Stimulated activated CD4-positive, alpha-beta T cell treated with anti-CD3 and anti-CD28 coated beads, Interleukin-1b, Interleukin-23, amount 100 ng/mL, for 1 hour (primary cell): ENCODE measurements at places on chromosomes 5 and 9.

- DNase-seq: no peak
Observed at GRCh38 chr9:108103046-108103693, 613.6 kb upstream of the KLF4 start.

DNA sequence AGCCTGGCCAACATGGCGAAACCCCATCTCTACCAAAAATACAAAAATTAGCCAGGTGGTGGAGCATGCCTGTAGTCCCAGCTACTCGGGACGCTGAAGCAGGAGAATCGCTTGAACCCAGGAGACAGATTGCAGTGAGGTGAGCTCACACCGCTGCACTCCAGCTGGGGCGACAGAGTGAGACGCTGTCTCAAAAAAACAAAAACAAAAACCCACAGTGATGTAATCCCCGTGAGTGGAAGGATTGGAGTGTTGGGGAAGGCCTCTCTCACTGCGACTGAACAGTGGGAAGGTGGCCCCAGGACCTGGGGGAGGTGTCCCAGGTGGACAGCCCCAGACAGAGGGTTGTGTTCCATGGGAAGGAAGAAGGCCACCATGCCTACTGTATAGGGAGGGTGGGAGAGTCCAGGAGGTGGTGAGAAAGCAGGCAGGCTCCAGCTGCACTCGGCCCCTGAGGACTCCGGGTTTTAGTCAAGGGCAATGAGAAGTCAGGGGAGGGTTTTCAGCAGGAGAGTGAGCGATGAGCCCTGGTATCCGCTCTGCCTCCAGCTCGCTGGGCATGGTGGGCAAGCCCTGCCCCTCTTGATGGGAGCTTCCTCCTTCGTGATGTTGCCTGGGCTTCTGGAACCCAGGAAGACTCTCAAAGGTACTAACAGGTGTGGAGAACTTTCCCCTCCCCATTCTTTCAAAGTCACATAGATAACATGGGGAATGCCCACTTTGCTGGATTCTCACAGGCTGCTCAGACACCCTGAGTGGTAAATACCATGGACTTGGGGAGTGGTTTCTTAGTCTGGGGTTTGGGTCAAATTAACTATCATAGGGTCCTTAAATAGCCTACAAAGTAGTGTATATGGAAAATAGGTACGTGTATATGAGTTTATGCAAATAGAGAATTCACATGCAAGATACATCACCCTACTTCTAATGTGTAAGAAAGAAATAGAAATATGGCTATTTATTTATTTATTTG lies 74.7 kb downstream of the PPARGC1B start:
- no peak for DNase-seq

DNA sequence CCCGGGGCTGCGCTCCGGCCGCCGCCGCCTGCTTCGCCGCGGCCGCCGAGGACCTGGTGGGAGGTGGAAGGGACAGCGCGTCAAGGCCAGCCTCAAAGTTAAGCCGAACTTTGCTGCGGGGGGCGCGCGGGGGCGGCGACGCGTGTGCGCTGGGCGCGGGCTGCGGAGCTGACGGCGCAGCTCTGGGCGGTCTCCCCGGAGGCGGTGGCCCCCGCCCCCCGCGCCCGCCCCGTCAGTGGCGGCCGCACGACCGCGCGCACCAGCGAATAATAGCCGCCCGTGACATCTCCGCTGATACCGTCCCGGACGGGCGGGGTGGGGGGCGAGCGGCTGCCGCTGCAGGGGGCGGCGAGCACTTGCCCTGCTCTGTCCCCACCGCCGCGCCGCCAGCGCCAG lies 579 bp upstream of the FAM78A start:
- no peak for DNase-seq

DNA sequence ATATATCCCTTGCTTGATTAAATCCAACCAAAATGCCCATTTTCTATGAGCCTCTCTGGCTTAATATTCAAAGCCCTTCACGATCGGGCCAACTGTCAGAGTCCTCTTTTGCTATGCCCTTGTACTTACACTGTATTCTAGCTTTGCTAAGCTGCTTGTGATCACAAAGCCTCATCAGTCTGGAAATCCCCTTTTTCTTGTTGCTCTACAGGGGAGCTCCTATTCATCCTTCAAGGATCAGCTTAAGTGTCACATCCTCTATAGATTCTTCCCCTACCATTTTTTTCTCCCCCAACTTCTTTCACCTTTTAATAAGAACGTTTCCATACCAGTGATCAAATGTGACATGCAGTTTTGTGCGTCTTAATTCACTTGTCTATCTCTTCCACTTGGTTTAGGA lies 450.4 kb upstream of the CHD1 start:
- DNase-seq: no peak

GRCh38 chr5:63743096-63743798 lies 219.0 kb downstream of the HTR1A start:
- DNase-seq: no peak

DNA sequence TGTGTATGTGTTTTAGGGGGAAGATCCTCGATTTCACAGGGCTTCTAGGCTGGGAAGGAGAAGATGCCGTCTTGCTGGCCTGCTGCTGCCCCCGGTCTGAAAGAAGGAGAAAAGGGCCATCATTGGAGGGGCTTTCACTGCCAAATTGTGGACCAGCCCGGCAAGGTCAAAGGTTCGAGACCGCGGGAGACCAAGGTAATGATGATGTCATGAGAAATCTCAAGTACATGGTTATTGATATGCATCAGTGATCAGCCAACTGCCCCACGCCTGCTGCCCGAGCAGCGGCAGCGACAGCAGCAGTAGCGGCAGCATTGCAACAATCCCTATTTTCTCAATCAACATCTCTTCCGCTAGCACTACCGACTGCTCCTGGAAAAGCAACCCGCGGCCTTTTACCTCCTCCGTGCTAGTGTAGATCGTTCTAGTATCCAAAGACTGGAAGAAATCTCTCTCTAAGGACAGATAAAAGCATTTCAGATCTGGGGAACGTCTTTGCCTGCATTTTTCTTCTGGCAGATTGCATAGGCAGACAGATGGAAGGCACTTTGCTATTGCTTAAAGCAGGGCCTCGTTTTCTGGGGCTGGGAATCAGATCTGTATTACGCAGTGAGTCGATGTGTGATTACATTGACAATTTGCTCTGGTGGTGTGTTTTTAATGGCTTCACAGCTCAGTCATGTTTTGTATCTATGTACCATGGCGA lies 215.3 kb downstream of the MEF2C start:
- no peak for DNase-seq
